ENCODE measurements at places on chromosomes 7 and 10. TPM values are rescaled to one million over a fixed set of nuclear protein-coding genes. Genes with fewer than 3 reads are reported as not detected.

Gene EIF4EBP2
- total RNA-seq: 10.2 TPM

Gene FKBP6
- total RNA-seq: not detected

Gene ZNF746
- 16.1 TPM for total RNA-seq

Gene GPC2
- total RNA-seq: 1.0 TPM

DNA sequence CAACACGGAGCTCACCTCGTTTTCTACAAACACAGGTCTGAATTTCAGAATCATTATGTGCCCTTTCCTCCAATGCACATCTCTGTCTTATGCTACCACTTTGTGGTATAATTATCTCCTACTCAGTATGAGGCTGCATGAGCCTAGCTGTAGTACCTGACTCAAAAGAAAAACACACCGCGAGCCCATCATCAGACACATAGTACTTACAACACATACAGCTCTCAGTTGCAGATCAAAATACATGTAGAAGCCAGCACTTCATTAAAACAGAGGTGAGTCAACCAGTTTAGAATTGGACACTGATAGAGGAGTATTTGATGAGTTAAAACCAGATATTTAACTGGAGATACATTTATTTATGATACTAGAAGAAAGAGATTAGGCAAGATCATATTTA lies 1.4 kb upstream of the RTKN2 start:
- DNase-seq: no peak

DNA sequence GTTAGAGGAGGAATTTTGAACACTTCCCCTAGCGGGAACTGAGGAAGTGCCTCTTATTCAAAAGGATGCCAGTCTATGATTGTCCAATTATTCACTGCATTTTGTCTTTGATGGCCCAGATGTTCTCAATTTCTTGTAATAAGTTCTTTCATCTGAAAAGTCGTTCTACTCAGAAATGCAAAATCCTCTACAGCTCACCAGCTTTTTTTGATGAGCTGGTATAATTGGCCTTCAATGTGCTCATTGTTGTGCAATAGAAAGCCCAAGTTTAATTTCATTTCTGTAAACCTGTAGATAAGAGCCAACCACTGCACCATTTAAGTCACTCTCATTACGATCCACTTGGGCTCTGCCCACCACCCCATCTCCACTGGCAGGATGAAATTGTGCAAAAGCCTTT lies 978.7 kb upstream of the AUTS2 start:
- no peak for DNase-seq

GRCh38 chr10:84447701-84448400 lies 119.5 kb downstream of the CCSER2 start:
- DNase-seq: no peak

GRCh38 chr7:33841031-33841430 lies 64.3 kb upstream of the BMPER start:
- DNase-seq: no peak

GRCh38 chr7:23687011-23687410 lies 7.0 kb downstream of the FAM221A start:
- peak; percentile 21 for DNase-seq

DNA sequence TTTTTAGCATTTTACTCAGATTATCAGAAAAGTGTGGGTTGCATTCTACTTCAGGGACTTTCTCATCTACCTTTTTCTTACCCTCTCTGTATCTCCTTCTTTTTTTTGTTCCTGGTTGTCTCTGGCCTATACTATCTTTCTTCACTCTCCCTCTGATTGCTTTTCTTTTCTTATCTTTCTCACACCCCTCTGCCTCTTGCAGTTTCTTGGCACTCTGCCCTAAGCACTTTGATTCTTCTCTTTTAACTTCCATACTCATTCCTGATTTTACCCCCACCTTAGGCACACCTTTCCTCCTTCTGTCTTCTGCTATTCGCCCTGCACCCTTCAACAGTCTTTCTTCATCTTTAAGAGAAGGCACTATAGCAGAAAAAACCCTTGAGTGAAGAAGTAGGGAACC lies 92.8 kb upstream of the HPS1 start:
- no peak for DNase-seq

DNA sequence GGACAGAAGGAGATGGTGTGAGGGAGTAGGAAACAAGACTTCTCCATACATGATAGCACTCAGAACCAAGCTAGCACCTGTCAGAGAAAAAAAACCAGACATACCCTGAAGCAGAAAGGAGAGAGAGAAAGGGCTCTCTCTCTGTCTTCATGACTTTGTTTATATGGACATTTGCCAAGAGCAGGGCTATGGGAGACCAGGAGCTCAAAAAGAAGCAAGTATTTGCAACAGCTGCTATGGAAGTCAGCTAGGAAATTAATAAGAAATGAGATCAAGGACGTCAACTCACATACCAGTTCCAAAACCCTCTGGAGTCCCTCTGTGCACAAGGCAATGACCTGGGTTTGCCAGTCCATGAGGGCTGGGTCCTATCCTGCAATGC lies 111.6 kb downstream of the SGMS1 start:
- DNase-seq: no peak

DNA sequence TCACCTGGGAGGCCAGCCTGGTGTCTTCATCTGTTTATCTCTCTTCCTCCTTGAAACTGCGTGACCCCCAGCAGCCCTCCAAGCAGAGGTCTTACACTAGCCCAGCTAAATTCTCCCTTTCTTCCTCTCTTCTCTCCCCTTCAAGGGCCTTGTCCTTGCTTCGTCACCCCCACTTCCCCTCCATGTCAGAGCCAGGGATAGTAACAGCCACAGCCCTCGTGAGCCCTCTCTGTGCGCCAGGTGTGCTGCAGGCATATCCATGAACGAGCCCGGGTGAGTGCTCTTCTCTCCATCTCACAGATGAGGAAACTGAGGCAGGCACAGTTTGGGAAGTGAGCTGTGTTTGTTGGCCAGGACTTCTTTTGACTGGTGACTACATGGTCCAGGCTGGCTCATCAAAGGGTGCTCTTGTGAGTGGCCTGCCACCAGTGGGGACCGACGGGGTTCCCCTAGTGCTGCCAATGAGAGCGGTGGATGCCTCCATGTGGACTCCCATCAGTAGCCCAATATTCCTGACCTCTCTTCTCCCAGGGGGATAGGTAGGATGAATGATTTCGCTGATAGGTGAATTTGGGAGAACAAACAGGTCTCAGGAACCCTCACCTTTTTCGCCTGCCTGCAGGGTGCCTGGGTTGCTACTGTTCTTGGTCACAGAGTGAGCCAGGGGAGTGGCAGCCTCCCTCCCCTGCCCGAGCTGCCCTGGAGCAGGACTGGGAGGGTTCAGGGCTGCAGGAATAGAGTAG lies 38.1 kb downstream of the ADRA2A start:
- no peak for DNase-seq

GRCh38 chr7:22911889-22912288 lies 89.2 kb upstream of the TOMM7 start:
- no peak for DNase-seq

- no peak for DNase-seq
Measured at GRCh38 chr7:36217961-36218284, 64.9 kb downstream of the EEPD1 start.

DNA sequence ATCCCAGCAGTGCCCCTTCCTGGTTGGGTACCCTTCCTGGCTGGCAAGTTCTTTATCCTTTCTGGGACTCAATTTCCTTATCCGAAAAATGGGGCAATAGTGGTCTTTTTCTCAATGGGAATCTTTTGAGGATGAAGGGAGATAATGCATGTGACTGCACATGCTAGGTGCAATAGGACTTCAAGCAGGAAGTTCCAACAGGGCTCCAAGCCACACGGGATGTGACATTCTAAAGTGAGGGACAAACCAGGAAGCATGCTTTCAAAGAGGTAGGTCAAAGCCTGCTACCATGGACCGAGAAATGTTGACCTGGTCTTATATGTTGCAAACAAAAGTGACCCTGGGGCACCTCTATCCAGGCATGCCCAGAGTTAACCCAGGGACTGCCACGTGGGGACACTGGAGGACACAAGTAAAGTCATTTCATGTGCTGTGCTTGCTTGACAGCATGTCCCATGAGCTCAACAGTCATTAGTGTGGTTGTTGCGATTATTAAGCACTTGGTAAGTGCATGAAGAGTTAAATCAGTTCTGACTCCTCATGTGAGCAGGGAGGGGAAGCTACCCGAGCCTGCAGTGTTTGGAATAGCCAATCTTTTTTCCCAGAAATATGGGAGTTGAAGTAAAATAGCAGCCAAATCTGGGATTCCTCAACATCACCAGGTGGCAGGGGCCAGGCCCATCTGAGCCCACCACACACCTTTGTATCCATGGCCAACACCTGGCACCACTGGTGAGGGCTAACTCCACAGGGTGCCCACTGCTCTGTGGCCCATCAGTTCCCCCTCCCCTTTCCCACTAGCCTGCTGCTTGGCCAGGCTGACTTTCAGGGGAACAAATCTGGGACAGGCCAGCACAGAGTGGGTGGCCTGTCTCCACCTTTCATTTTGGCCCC lies 5.7 kb downstream of the ARHGAP22 start:
- DNase-seq: no peak

GRCh38 chr7:132941905-132942304 lies 140.0 kb downstream of the CHCHD3 start:
- no peak for DNase-seq

DNA sequence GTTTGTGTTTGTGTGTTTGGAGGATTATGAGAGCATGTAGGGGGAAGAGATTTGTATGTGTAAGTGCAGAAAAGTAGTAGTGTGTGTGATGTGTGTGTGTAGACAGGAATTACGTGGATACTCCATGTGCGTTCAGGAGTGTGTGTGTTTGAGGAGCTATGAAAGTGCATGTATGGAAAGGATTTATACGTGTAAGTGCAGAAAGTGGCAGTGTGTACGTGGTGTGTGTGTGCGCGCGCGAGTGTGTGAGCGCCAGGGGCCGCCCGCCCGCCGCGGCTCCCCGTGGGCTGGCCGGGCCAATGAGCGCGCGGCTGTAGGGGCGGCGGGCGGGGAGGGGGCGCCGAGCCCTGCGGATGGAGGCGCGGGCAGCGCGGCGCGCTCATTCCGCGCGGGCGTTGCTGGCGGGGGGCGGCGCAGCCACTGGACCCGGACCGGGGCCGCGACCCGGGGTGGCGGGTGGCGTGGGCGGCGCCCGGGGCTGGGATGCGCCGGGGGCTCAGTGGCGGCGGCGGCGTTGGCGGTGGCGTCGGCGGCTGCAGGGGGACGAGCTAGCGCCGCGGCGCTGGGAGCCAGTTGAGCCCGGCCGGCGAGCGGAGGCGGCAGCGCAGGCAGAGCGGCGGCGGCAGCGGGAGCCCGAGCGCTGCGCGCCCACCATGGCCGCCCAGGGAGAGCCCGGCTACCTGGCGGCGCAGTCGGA lies at the start of gene BICC1:
Gene BICC1, plus strand, starts transcription at position 382 of the 697 bp plus-strand sequence. Its CDS starts 272 bp downstream, at position 654.
- DNase-seq: peak; percentile 23

DNA sequence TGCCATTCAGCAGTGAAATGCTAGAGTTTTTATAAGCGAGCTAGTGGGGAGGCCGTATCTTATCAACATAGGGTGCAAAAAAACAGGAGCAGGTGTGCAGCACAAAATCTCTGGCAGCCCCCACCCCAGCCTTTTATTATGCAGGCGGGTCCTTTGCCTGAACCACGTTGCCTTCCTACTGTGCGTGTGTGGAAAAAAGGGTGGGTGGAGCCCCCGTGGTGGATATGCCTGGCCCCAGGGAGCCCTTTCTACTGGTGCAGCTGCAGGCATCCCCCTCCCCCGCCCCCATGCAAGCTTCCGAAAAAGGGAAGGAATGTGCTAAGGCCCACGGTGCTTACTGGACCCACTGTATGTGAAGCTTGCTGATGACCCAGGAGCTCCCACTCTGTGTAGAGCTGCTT lies 175.9 kb downstream of the USP6NL start:
- no peak for DNase-seq

DNA sequence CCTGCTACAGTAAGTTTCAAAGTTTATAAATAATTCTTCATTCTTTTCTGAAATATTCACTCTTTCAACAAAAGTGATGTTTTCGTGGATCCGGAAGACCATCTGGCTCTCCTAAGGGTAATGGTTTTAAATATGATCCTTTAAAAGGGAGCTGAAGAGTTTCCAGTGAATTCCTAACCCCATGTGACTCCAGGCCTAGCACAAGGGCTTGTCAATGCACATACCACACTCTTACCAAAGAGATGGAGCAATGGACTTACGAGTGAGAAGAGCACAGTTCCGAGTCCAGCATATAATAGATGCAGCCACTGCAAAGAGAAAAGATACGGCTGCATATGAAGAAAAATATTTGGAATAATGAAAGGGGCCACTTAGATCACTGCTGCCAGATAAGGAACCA lies 32.1 kb upstream of the GATAD1 start:
- DNase-seq: no peak

DNA sequence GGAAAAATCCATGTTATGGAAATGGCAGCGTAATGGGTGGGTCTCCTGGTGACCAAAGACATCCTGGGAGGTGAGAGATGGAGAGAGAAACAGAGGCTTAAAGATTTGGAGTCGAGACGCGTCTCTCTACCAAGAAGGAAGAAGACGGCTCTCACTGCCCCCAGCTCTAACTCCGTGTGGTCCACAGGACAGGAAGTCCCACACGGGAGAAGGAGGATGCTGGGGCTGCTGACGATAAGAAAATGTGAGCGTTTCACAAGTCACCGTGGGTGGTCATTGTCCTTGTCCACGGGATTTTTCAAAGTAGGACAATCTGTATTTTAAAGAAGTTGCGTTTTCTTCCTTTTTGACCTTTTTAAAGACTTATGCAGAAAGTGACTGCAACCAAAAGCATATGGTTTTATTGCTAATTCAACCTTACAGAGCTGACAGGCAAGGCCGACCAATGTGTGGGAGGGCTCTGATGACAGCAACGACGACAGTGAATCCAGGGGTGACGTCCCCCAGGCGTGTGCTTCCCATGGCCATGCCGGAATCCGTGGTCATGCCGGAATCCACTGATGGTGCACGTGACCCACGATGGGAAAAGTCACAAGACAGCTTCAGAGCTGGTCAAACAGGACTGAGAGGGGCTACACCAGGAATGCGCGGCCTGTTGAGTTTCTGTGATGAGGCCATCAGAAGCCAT lies 341.2 kb downstream of the PTPRN2 start:
- DNase-seq: no peak

DNA sequence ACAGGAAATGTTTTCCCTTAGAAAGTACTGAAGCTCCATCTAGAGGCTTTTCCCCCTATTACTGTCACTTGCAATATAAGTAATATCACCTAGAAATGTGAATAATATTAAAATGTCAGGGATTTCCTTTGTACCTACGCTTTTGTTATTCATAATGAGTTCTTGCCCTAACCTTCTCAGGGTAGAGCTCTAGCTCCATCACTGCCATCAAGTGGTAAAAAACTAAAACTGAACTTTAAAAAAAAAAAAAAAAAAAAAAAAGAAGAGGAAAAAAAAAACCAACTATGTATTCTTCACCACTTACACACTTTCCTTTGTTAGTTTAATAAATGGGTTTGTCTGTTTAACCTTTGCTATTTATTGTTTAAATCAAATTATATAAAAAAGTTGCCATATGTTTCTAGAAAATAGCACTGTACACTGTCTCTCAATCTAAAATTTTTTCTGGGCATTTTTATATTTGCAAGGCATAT lies 49.9 kb downstream of the DNAJC1 start:
- peak; percentile 81 for DNase-seq
